ENCODE measurements at places on chromosomes 5 and 9.

DNA sequence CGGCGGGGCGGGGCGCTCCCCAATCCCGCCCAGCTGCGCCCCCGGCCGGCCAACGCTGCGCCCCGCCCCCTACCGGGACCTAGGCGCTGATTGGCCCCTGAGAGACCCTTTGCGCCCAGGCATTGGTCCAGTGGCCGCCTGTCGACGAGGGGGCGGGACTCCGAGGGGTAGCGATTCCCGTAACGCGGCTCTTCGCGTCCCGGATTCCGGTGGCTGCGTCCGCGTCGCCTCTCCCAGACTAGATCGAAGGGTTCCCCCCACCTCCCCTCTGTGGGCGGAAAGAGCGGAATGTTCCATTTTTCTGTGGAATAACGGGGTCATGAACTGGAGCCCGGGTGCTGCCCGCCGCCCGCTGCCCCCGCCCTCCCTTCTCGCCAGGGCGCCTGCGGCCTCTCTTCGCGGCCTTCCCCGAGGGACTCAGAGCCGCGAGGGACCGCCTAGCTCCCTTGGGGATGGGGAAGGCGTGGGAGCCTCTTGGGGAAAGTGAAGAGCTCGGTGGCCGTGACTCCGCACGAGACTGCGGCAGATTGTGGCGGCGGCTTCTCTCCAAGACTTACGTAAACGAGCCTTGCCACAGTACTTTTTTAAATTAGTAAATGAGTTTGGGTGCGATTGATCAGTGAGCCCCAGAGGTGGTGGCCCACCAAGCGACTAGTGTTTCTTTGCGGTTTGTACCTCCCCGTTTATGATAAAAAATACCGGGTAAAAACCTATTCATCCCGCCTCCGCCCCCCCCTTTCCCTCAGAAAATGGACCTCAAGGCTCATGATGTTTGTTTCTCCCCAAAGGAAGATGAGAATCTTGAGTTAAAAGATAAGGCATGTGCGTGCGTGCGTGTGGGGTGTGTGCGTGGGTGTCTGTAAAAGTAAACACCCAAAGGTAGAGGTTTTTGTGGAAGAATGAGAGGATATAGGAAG, 493 bp upstream of the IL6ST start:
- DNase-seq = peak; percentile 96

GRCh38 chr9:126822278-126822677, 17.4 kb downstream of the ZBTB43 start:
- DNase-seq = no peak

DNA sequence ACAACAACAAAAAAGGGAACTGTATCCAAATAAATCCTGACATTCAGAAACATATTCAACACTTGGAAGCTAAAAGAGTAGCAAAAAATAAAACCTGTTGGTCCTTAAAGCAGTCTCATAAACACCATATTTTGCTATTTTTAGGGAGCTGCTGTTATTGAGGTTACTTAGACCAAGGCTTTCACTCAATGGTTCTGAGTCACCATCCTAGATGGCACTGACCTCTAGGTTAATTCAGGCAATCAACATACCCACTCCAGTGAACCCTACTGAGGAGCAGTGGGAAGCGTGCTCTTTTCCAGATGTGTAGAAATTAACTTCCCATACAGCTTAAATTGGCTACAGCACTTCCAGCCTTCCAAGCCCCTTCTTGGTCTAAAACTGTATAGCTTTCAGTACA, 5.2 kb downstream of the GNAQ start:
- DNase-seq = no peak

DNA sequence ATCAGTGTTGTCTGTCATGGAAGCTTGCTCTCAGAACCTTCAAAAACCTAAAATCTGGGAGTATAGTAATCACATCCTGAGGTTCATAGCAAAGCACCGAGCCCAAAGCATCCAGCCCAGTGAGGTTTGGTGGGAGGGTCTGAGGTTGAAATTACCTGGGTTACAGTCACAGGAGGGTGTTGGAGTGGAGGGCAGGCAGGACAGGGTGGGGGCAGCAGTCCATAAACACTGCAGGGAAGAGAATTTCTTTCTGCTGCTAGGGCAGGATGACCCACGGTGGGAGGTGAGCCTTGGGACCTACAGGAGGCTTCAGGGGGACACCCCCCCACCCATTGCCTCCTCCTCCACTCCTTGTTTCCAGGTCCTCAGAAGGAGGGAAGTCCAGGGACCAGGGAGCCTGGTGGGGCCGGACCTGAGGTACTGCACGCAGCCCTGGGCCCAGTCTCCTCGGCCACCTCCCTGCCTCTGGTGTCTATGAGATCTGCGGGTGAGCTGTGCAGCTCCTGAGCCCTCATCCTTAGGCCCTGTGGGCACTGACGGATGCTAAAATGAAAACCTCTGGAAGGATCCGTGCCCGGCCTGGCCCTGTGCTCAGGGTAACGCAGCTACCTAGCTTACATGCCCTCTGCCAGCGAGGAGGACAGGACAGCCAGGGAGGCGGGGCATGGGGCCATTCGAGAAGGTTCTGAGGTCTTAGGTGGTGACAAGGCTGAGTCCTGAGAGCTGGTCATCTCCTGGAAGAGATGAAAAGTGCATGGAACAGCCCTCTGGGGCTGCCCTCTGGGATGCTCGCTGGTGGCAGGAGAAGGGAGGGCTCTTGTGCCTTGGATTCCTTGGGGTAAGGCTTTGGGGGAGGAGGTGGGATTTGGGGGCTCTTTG, 1.8 kb upstream of the ADCY2 start:
- no peak for DNase-seq

GRCh38 chr5:168851902-168852321, 272.7 kb upstream of the PANK3 start:
- peak; percentile 36 for DNase-seq

DNA sequence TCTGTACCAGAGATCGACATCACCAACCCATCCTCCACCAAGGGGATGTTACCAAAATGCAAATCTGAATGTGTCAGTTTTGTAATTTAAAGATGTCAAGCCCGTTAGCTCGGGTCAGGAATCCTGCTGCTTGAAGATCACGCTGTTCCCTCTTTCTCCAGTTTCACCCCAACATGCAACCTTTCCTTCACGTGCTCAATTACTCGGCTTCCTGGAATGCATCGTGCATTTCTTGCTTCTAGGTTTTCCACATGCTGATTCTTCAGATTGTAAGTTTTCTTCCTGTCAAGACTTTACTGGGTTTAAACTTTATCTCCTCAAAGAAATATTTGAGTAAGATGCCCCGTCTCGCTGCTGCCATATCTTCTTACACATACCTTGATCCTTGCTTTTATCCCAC, 209.5 kb upstream of the SNX2 start:
- no peak for DNase-seq

- DNase-seq = no peak
Measured at GRCh38 chr9:94134629-94135028, 50.4 kb downstream of the PTPDC1 start.

GRCh38 chr5:67195406-67196275, 958 bp downstream of the CD180 start:
- no peak for DNase-seq

- no peak for DNase-seq
Measured at GRCh38 chr9:33988219-33988890, 60.3 kb downstream of the UBAP2 start.

- DNase-seq = no peak
Measured at GRCh38 chr9:128296340-128297220, 20.5 kb downstream of the SWI5 start.

DNA sequence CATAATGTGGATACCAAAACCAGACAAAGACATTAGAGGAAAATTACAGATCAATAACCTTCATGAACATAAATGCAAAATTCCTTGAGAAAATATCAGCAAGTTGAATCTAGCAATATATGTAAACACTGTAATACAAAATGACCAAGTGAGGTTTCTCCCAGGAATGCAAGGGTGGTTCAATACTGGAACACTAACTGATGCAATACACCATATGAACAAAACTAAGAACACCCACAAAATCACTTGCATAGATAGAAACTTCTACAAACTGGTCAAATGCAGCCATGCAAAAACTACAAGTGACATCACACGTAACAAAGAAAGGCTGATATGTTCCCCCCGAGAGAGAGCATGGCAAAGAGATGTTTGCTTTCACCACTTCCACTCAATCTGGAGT, 55.6 kb downstream of the NACC2 start:
- no peak for DNase-seq

GRCh38 chr9:133471551-133472276, 7.2 kb downstream of the SLC2A6 start:
- no peak for DNase-seq

Data from frontal cortex (tissue), 4 donors.